CD8-positive, alpha-beta T cell (primary cell): ENCODE measurements at places on chromosomes 11 and 22.

GRCh38 chr22:26082866-26083265, 86.4 kb upstream of the SEZ6L start:
- no peak for DNase-seq

DNA sequence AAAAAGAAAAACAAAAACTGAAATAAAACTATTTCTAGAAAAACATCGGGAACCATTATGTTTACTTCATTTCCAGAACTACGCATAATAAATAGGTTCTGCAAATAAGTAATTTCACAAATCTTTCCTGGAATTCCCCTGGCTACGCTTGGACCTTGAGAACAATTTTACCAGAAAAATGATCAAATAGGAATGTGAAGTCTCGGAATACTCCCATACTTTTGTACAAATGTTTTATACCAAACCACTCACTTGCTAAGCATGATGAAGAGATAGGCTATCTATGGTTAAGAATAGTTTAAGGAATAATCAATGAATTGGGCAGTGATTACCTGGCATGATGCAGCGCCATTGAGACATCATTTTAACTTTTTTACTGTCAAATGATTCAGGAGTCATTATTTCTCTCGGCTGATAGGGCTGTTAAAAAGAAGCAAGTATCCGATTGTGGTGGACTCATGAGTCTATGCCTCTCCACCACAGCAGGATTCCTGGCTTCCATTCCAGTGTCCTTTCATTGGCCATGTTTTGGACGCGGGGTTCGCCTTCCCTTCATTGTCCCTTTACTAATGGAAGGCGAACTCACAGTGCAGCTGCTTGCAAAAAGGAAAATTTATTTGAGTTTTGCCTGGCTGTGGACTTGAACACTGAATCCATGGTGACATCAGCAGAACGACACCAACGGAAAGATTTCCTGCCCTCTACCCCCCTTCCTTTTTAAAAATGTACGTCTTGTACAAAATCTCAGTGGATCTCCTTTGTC, 39.9 kb upstream of the BLID start:
- no peak for DNase-seq

GRCh38 chr11:108218455-108218854, 4.0 kb downstream of the NPAT start:
- DNase-seq = no peak

DNA sequence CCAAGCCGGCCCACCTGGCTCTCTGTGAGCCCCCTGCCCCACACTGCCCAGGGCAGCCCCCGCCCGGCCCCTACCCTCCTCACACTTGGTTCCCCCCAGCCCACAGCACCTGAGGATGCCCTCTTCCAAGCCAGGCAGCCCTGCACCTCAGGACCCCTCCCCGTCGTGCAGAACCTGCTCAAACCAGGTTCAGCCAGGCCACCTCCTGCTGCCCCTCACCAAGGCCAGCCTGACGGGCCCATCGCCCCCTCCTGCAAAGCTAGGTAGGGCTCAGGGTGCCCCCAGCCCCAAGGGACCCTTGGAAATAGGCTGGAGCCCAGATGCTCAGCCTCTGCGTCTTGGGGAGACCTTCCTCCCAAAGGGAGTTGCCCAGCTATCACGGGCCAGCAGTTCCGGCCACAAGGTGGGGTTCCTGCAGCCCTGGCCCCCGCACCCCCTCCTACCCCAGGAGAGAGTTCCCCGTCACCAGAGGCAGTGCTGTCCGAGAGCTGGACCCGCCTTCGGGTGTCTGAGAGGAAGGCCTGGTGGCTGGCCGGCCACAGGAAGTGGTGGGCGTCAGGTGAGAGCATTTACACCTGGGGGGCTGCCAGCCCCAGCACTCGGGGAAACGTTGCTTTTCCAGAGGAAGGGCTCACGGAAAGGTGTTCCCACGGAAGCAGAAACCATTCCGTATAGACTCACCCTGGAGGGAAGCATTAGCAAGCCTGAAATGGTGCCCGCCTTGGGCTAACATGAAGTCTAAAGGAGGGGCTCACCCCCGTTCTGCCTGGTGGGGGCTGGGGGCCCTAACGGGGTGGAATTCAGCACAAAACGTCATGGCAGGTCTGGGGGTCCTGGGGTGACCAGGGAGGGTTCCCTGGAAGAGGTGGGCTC, 3.2 kb upstream of the SYT8 start:
- DNase-seq = no peak

- no peak for DNase-seq
These were observed 344.3 kb downstream of the AASDHPPT start for GRCh38 chr11:106421676-106422292.

DNA sequence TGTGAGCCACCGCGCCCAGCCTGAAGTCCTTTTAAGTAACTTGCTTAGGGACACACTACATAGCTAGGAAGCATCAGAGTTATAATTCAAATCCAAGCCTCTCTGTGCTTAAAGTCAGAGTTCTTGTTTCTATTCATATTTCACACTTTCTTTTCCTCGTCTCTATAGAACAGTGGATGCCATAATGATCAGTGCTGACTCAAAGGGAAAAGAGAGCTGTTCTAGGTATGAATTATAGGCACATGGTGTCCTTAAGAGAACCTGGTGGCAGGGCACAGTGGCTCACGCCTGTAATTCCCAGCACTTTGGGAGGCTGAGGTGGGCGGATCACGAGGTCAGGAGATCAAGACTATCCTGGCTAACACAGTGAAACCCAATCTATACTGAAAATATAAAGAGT, 400.2 kb upstream of the DDI1 start:
- DNase-seq = no peak

- no peak for DNase-seq
These were observed 203.5 kb upstream of the GUCY1A2 start for GRCh38 chr11:107221748-107222285.

DNA sequence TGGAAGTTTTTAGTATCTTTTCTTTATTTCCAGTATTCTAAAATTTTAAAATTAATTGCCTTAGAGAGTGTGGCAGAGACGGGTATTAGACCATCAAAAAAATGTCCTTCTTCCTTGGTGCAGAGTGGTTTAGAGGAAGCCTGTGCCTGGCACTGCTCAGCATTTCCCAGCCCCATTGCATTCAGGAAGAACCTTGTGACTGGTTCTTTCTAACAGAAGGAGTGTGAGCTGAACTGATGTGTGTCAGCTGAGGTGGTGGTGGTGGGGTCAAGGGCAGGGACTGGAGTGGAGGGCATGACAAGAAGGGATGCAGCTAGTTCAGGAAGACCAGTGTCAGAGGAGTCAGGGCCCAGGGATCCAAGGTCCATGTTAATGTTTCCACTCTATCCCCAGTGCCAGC, 58.7 kb upstream of the FDX1 start:
- no peak for DNase-seq

GRCh38 chr11:19777039-19777376, 64.4 kb downstream of the NAV2 start:
- no peak for DNase-seq

DNA sequence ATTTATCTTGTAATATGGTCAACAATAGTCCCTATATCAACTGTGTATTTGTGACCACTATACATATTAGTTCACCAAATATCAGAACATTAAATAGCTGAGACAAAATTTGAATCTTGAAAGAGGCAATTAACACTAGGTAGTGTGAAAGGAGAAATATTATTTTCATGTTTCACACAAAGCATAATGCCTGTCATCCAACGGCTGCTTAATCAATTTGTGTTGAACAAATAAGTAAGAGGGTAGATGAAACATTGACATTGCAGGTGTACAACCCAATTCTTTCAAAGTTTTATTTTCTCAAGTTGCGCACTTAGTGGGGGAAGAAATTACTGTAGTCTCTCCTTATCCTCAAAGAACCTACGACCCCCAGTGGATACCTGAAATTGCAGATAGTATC, 3.4 kb upstream of the OR8I2 start:
- DNase-seq = no peak

DNA sequence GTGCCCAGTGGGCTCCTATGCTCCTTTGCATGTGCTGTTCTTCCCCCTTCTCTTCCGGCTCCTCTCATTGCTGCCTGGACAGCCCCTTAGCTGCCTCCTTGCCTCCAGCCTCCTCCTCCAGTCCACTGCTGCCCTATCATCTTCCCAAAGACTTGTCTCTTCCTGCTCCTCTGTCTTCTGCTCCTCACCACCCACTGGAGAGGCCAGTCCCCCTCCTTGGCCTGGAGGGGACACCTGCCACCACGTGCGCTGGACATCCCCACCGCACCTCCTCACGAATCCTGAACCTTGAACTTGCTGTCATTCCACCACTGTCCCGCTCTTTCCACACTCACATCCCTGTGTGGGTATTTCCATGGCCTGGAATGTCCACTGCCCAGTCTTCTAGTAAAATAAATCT, 49.8 kb downstream of the MICAL2 start:
- no peak for DNase-seq

- DNase-seq = no peak
These were observed 1.0 kb downstream of the PRSS23 start for GRCh38 chr11:86801364-86801763.

- no peak for DNase-seq
These were observed 50.9 kb upstream of the PGR start for GRCh38 chr11:101180481-101180880.

GRCh38 chr11:108193725-108194124, 28.7 kb downstream of the NPAT start:
- DNase-seq = no peak

DNA sequence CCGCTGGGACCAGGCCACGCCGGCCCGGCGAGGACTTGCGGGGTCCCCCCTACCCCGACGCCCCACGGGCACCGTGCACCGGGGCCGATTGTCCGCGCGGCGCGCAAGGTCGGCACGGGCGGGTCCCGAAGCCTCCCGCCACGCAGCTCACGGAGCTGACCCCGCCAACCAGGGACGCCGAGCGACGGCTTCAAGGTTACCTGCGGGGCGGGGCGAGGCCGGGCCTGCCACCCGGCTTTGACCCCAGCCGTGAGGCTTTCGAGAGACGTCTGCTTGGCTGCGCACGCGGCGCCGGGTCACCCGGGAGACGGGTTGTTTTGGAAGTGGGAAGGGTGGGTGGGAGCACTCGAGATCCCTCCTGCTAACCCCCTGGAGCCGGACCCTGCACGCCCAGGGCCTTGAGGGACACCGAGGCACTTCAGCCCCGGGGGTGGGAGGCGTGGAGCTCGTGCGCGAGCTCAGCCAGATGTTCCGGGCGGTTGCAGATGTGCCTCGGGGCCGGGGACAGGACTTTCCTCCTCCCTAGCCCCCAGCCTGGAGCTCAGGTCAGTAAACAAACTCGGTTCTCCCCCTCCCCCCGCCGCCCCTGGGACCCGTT, 3.2 kb upstream of the WNT11 start:
- no peak for DNase-seq

- DNase-seq = no peak
These were observed 2.1 kb upstream of the DRD2 start for GRCh38 chr11:113477321-113477720.

- DNase-seq = no peak
These were observed 4.8 kb downstream of the ARHGEF17 start for GRCh38 chr11:73312851-73313327.

- no peak for DNase-seq
These were observed 85.0 kb downstream of the CHST1 start for GRCh38 chr11:45580399-45580798.

DNA sequence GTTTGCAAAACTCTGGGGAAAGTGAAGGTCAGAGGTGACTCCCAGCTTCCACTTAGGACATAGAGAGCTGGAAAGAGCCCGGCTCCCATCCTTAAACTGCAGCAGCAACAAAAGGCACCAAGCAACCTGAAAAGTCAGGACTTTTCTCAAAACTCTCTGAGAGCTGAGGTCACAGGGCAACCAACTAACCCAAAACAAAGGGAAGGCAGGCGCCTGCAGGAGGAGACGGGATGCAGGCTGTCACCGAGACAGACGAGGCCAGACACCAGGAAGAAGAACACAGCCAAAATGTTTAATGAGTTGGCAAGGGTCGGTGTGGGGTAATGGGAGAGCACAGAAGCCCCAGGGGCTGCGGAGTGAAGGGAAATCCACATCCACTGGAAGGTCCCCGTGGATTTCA, 19.9 kb downstream of the ASCL2 start:
- no peak for DNase-seq

DNA sequence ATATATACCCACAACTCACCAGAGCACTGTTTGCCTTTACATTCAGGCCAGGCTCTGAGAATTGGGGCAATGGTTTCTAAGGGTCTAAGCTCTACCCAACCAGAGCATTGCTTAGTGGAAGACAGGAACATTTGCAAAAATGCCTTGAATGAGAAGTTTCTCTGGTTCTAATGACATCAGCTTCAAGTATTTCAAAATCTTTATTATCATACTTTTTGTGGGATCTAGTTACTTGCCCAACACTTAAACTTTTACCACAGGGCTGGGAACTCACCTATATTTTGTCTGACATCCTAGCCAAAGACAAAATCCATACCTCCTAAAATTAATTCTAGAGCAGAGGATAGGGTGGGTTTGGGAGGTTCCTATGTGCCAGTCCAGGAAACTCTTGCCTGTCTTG, 51.5 kb downstream of the INSC start:
- DNase-seq = no peak

GRCh38 chr11:121464352-121464946, 11.7 kb upstream of the SORL1-AS1 start:
- DNase-seq = no peak

GRCh38 chr11:70158201-70158600, 44.9 kb upstream of the FADD start:
- no peak for DNase-seq

- peak; percentile 14 for DNase-seq
These were observed 226.7 kb downstream of the BRD1 start for GRCh38 chr22:49600891-49601431.

GRCh38 chr11:61754534-61755482, 2.4 kb downstream of the MYRF start:
- DNase-seq = no peak

DNA sequence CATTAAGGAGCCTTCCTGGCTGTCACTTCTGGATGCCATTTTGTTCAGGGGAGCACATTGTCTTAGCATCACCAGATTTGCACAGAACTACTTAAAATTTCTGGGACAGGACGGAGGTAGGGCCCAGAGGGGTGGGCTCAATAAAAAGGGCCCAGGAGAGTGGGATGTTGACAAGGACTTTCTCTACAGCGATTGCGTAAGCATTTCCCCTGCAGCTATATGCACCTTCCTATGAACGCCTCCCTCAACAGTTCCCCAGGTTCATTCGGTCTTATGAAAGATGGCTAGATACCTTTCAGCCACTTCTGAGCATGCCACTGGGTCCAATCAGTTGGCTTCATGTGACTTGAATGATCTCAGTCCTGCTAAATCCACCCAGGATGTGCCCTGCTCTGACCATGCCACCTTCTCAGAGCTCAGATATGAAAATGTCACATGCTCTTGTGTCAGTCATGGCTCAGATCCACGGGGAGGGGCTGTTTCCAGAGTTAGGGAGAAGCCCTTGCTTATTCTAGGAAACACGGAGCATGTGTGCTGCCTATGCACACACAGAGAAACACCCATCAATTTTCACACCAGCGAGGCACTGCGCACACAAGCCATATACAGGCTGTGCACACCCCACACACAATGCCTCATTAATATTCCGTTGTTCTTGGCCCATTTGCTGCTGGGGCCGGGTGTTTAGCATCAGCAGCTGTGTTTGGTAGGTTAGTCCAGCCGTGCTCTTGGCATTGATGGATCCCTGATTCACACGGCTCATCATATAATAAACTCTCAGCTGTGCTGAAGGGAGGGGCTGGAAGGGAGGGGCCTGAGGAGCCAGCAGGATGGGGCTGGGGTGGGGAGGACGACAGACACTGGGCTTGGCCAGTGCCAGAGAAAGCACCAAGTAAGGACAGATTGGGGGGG, 52.5 kb upstream of the NNMT start:
- no peak for DNase-seq
